ENCODE measurements at places on chromosomes 7 and 10.

DNA sequence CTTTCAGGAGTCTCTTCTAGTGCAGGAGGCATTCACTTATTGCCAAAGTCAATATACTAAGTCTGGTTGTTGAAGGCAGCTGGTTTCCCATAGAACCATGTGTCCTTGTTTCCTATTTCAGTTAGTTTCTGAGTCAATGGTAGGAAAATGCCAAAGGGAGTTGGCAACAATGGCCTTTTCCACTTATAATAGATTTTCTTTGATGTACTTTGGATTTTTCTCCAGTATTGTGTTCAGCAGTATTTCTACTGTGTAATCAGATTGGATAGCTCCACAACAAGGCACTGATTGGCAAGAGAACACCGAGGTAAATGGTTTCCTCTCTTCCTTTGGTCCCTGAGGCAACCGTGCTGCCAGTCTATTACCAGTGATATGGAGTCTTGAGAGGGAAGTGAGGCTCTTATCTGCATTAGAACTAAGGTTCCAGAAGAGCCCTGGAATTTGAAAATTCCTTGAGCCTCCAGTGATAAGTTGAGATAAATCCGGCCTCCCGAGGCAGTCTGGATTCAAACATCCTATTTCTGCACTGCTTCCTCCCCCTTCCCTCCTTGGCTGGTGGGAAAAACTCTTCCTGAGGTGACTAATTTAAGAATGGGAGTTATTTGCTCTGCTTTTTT lies 7.9 kb upstream of the SEPTIN7 start:
- DNase-seq: no peak

GRCh38 chr7:148242294-148242821 lies 348.2 kb upstream of the C7orf33 start:
- DNase-seq: no peak

DNA sequence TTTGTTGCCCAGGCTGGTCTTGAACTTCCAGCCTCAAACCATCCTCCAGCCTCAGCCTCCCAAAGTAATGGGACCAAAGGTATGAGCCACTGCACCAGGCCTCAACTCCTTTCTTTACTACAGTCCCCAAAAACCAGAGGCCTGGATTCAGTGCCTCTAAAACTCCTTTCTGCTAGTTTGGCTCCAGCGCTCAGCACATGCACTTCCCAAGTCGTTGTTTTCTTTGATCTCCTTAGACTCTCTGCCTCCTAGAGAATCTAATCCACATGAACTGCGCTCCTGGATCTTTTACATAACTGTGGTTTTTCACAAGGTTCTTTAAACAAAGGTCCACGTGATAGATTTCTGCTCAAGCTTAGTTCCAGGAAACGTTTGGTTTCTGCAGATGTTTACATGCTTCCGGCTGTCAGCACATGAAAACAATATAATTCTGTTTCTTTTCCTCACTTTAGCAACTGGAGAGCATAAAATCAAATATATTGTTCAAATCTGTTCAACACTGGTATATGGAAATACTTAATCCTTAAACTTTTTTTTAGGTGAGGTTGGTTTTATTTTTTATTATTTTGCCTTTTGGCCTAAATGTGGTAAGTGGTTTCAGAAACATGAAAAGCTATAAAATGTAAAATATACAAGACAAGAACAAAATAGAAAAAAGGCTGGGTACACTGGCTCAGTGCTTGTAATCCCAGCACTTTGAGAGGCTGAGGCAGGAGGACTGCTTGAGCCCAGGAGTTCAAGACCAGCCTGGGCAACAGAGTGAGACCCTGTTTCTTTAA lies 270.5 kb upstream of the MKLN1 start:
- DNase-seq: no peak

DNA sequence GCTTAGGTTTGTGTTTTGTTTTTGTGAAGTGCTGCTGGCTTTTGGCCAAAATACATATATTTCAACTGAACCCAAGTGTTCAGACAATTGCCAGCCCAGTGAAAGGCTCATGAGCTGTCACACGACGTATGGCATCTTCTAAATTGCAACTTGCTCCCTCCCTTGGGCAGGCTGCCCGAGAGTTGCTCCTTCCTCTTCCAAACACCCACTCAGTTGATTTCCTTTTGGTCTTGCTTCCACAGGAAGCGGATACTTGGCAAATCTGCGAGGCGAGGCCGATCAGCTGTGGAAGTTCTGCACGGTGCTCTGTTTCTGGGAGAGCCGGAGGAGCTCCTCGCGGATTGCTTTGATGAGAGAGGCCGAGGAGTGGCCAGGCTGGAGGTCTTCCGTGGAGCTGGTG lies 39.6 kb upstream of the ATP6V0A4 start:
- no peak for DNase-seq

DNA sequence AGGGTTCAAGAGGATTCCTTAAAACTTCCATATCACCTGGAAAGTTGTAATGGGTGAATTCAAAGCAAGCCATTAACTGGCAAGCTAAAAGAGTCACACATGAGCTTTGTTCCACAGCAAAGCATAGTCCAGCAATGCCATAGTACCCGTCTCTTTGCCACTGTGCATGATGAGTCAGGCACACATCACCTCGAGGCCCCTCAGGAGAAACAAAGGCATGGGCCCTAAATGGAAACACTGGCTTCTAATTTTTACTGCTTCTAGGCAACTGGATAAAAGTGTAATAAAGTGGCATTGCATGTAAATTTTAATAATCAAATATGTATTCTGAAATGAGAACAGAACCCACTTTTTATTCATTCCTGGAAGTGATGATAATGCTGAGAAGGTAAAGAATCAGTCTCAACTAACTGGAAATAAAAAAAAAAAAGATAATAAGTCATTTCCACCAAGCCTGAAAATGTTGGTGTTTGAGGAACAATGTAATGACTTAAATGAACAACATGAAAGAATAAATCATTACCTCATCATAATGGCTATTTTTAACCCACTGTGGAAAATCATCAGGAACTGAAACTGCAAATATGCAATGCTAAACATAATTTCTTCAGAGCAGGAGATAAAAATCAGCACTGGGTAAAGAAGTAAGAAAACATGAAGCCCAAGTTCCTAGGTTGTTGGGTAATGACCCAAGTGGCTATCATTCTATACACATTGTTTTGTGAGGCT lies 104.9 kb downstream of the CDK6 start:
- no peak for DNase-seq

GRCh38 chr10:95785317-95785716 lies 29.4 kb downstream of the ENTPD1 start:
- DNase-seq: no peak

- DNase-seq: no peak
Measured at GRCh38 chr7:27709137-27710075, 30.6 kb upstream of the TAX1BP1 start.

GRCh38 chr7:141754939-141755338 lies 9.0 kb upstream of the TAS2R3 start:
- DNase-seq: no peak

DNA sequence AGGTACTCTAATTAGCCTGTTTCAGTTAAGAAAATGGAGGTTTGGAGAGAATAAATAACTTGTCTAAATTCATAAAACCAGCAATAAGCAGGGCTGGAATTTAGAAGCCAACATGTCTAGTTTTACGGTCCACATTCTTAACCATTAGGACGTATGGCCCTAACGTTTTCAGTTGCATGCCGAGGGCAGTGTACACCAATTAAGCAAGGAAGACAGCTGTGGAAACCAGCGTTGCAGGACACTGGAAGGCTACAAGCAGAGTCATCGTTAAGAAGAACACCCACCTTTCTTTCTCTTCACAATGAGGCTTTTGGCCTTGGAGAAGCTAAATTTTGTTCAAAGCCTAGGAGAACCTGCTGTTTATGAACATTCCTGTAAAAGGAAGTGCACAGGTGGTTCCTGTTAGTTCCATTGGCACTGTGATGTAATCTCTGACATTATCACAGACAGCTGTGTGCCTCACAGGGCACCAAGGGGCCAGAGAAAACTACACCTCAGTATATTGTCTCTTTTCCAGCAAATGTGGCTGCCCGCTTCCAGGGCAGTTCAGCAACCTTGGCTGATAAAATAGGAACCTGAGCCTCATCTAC lies 21.0 kb downstream of the MPP7 start:
- DNase-seq: no peak

DNA sequence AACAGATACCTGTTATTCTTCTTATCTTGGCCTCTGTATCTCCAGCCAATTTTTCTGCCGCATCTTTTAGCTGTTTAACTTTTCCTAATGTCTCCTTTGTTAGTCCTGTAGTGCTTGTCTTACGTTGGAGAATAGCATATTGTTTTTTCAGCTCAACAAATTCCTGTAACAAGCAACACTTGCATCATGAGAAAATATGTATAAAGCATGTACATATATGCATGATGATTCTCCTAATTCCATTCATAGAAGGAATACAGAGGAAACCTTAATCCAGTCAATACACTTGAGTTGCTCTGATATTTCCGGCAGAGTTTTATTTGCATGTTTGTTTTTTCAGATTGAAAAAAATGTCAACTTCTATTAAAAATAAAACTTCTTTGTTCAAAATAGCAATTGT lies 26.1 kb upstream of the LAMB1 start:
- no peak for DNase-seq

DNA sequence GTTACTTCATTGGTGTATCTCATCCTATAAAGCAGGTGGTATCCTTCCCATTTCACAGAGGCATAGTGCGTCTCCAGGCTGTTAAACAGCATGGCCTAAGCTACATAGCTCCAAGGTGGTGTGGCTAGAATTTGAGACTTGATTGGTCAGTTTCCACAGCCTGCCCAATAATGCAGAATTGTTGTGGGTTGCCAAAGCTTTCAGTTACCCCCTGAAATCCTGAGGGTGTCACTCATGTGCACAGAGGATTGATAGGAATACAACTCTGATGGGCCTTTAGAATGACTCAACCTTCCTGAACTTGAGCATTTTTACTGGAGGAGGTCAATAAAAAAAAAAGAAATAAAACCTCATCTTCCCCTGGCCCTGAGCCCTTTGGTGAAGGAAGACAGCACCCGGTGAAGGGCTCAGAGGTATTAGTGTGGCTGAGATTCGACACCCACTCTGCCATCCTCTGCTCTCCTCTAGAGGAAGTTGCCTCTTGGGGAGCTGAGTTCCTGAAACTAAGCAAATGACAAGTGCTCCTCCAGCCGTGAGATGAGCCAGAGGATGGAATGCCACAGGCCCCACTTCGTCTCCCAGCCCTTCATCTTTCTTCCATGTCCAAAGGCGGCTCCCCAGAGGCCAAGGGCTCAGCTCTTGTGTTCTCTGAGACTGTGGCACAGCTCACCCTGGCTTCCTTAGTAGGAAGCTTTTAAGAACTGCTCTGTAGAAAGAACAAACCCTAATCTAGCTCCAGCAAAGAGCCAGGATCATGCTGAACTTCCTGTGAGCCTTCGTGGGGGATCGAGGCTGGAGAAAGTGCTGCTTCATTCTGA lies 1.0 kb downstream of the ACSL5 start:
- no peak for DNase-seq

- DNase-seq: no peak
Measured at GRCh38 chr7:101678658-101679057, 49.6 kb upstream of the MYL10 start.

GRCh38 chr10:100886963-100887362 lies 25.8 kb upstream of the SLF2 start:
- DNase-seq: no peak

GRCh38 chr10:88082391-88082790 lies 219.0 kb downstream of the PTEN start:
- DNase-seq: no peak

DNA sequence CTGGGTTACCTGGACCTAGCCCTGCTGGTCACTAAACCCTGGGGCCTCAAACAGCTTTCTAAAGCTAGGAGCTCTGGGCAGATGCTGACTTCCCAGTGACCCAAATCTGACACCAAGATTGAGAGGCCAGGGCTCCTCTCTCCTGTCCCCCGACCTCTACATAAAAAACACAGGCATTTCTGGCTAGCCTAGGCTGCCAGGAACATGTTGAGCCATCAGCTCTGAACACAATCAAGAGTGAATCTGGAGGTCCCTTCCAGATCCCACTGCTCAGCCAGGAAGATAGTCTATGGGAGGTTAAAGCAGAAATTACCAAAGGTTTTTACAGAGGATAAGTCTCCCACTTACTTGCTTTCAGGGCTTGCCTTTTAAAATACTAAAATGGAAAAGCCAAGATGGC lies 22.1 kb upstream of the PDE1C start:
- DNase-seq: no peak

DNA sequence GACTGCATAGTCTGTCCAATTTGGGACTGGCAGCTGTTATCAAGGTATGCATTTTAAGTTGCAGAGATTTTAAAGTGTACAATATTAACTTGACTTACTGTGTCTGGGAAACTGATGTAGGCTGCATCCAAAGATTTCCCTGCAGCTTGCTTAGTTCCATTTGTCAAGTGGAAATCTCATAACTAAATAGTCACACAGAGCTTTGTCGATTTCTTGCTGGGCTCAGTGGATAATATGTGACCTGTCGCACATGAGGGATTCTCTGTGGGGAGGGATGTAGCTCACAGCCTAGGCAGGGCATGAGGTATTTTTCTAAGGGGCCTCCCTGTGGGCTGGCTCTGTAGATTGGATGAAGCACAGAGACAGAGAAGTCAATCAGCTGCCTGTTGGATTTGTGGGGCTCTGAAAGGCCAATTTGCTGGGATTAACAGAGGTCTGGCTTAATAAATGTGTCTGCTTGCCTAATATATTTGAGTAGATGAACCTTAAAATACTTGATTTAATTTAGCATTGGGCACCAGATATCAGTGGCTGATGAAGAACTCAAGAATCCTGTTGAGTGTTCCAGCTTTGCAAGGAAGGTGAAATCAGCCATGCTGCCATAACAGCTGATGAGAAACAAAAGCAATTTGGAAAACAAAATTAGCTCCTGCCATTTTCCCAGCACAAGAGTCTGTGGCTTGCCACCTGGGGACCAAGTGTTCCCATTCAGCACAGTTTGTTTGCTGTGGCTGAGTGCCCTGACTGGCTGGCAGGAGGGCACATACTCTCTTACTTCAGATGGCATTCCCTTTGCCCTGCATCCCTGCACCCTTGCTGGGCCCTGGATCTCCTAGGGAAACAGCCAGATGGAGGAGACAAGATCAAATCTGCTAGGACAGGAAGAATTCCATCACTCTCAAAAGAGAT lies 598.5 kb downstream of the SORCS3 start:
- no peak for DNase-seq

DNA sequence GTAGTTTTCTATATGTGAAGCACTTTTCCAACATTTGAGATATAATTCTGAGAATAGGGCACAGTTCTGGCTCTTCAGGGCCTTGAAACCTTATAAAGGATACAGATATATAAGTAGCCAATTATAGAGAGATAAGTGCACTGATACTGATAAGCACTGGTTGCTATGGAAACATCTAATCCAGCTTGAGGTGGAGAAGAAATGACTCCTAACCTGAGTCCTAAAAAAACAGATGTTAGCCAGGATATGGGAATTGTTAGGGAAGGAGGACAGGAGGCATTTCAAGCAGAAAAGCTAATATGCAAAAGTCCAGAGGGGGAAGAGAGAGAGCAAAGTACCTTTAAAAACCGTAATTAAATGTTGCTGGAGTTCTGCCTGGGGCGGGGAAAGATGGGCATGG lies 30.8 kb downstream of the STRIP2 start:
- DNase-seq: no peak

GRCh38 chr10:62000037-62000603 lies 98.6 kb downstream of the ARID5B start:
- no peak for DNase-seq

- no peak for DNase-seq
Measured at GRCh38 chr7:54543051-54543488, 895 bp downstream of the VSTM2A start.

GRCh38 chr10:21092683-21093524 lies 195.8 kb upstream of the NEBL start:
- no peak for DNase-seq

Measured in activated CD4-positive, CD25-positive, alpha-beta regulatory T cell treated with anti-CD3 and anti-CD28 coated beads, Interleukin-2, amount 50 U/mL, for 72 hours (primary cell).